ENCODE measurements at places on chromosomes 6 and 20. TPM values are rescaled to one million over a fixed set of nuclear protein-coding genes. Genes with fewer than 3 reads are reported as not detected.

DNA sequence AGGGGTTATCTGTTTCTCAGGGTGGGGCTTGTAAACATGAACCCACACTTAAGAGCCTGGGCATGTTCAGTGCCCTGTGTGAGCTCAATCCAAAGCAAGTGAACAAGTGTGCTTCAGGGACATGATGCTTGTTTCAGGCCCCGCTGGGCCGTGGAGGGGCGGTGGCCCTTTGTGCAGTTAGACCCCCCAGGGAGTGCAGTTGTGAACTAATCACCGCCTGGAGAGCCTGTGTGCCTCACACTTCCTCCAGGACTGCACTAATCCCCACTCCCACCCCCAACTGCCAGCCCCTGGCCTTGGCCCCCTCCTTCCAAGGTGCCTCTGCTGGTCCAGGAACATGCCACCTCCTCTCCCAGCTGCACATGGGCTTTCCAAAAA lies 58.1 kb downstream of the RREB1 start:
- DNase-seq, result no peak

- peak; percentile 35 for DNase-seq
Observed at GRCh38 chr6:81694855-81695254, 57.6 kb downstream of the TENT5A start.

GRCh38 chr20:44533928-44534327 lies 12.1 kb upstream of the SERINC3 start:
- DNase-seq, result no peak

DNA sequence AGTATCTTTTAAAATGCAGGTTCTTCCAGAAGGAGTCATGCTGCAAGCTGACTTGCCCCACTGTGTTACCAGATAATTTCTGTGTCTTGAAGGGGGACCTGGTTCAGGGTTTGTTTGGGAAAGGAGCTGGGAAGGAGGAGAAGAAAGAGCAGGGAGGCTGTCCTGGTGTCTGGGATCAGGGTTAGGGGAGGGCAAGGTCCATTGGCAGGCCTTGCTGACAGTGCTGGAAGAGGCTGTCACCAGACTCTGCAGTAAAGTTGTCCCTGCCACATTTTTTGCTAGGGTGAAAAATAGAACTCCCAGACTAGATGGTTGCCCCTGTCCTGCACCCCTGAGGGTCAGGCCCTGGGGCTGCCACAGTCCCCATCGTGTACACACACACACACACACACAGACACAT lies 14.9 kb downstream of the GLP1R start:
- no peak for DNase-seq

- DNase-seq, result no peak
Observed at GRCh38 chr20:48615871-48616270, 211.9 kb downstream of the PREX1 start.

DNA sequence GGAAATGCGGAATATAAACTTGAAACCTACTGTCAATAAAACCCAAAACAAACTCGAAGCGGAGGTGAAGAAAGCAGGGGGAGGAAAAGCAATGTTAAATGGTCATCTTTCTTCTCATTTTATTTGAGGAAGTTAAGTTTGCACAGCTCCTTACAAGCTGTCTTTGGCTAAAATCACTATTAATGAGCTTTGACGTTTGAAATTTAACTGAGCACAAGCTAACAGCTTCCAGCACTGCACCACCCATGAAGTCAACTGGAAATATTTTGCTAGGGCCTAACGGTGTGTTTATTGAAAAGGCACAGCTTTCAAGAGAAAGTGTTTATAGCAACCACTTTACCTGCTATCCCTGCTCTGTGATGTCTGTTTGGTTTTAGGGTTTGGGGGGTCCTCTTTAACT lies 103.8 kb downstream of the PKHD1 start:
- no peak for DNase-seq

GRCh38 chr6:76221525-76221924 lies 149.1 kb upstream of the IMPG1 start:
- no peak for DNase-seq

DNA sequence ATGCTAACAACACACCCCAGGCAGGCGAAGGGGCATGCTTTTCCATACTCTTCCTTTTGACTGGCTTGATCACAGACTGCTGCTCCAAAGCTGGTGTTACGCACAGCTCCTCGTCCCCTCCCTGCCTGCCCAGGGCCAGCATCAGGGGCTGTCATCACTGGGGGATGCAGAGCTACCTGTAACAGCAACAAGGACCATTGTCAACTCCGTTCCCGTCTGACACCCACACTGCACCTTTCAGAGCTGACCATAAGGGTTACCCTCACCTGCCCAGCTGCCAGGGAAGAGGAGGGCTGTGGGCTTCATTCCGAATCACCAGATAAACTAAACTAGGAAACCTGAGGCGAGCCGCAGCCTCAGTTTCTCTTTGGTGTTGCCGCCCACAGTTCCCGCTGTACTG lies 15.4 kb downstream of the NQO2 start:
- no peak for DNase-seq

- DNase-seq, result no peak
Observed at GRCh38 chr6:41061196-41061726, 8.3 kb downstream of the APOBEC2 start.

DNA sequence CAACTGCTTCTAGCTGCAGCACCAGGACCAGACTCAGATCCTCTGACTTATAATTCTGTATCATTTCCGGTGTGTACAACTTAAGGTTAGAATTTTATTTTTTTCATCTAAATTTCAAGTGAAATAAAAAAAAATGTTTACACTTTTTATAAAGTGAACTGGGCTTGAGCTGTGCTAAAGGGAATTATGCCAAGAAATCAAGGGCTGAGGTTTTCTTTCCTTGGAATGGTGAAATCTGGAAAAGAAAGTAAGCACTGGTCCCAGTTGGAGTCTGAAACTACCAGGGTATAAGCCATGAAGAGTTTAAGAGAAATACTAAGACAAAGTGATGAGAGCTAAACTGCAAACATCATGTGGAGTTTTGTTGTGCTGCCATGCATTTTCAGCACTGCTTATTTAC lies 21.7 kb upstream of the FYN start:
- DNase-seq, result peak; percentile 59

- no peak for DNase-seq
Observed at GRCh38 chr6:47016261-47016660, 25.9 kb downstream of the ADGRF1 start.

DNA sequence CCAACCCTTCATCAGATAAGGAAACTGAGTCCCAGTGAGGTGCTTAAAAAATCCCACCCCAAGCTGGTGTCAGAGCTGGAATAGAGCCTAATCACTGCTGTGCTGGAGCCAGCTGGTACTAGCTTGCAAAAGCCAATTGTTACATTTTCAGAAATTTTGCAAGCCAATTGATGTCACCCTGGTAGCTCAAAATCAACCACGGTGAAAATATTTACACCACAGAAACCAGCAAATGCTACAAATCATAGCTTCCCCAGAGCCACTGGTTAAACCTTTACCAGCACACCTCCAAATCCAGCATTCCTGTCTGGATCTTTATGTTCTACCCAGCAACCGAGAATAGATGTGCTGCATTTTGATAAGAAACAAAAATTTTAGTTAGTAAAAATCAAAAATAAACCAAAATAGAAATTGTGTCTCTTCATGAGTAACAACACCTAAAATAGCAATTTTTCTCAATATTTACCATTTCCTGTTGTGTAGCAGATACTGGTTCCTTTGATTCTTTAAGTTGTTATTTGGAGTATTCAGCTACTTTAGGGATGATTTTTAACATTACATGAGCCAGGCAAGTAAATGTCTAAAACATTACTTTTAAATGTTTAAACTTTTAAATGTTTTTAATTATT lies 7.2 kb upstream of the LCA5 start:
- peak; percentile 58 for DNase-seq

DNA sequence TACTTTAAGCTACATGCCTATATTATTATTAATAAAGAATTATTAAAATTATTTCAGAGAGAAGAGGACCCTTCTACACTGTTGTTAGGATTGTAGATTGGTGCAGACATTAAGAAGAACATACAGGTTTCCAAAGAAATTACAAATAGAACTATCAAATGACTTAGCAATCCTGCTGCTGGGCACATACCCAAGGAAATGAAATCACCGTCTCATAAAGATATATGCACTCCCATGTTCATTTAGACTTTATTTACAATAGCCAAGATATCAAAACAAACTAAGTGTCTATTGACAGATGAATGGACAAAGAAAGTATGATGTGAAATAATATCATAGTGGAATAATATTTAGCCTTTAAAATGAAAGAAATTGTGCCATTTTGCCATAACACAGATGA lies 687.7 kb upstream of the POU3F2 start:
- DNase-seq, result no peak

DNA sequence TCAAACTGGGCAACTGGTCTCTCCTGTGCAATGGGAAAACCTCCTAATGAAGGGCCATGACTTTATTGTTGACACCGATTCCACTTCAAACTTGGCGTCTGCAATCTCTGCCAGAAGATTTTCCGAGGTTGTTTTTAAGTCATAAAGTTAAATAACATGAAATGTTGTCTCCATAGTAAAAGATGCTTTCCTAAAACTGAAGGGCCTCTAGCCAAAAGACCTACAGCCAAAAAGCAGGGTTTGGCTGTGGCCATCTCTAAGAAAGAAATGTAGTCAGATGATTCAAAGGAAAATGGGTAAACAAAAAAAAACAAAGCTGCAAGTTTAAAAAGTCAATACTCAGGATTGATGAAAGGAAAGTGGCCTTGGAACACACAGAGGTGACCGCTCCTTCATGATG lies 14.1 kb downstream of the CD93 start:
- no peak for DNase-seq

DNA sequence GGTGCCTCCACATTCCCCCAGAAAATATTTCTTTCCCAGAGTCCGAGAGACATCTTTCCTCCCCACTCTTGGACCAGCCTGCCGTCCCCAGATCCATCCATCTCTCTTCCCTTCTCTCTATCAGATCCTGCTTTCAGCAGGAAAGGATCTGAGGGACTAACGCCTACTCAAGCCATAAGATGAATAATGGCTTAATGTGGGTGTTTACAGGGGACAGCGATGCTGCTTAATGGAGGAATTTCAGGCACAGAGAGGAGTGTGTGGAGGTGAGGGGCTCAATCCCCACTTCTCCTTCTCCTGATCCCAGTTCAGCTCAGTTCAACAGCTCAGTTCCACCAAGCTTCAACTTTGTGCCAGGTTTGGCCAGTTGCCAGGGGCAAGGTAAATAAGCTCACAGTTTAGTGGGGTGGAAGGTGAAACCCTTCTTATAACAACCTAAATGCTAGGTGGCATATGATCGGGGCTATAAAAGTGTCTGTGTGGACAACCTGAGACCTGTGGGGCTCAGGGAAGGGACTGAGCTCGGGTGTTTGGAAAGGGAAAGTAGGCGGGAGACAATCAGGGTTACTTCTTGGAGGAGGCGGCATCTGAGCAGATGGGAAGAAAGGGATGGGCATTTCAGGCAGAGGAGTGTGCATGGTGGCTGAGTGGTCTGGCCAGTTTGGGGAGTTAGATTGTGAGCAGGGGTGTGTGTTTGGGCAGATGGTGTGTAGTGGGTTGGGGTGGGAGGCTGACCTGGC lies 55.8 kb downstream of the CDH22 start:
- no peak for DNase-seq

DNA sequence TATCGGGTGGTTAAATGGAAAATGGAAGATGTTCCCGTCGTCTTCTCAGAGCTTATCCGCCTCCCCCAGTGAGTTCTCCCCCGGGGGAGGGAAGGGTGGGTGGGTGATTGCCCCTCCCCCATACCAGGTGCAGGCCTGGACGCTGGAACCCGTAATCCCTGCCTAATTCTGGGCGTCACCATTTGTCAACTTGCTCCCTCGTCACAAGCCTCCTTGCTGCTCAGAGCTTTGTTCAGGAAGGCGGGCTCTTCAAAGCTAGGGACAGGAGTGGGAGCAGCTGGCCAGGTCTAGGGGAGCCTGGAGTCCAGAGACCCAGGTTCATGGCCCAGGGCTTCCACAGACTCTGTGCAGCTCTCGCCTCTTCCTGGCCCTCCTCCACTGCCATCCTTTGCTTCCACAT lies 25.6 kb downstream of the CDH22 start:
- DNase-seq, result no peak

DNA sequence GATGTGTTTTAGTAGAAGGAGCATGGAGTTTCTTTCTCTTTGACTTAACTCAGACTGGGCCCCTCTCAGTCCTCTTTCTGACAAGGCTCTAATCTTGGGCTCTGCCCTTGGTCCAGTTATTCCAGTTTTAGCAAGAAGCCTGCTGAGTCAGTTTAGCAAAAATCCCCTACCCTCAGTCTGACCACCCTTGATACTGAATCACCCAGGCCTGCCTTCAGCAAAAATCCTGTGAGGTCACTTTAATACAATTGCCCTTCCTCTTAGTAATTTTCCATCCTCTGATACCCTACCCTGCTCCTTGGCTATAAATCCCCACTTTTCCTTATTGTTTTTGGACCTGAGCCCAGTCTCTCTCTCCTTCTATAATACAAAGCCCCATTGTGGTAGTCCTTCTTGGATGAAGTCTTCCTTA lies 326.7 kb upstream of the NOX3 start:
- DNase-seq, result peak; percentile 96

DNA sequence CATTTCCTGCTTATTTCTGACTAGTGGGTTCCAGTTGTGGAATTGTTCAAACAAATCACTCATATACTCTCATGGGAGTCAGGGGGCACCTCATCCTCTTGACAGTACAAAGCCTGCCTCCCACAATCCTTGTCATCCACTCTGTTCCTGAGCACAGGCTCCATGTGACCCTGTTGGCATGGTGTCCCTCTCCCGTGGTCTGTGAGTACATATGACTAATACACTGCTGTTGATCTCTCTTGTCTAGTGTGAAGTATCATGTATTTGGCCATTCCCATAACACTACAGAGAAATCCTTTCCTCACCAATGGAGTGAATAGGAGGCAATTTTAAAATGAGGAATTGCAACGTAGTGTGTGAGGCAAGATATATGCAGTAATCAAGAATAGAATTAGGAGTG lies 185.3 kb downstream of the OGFRL1 start:
- peak; percentile 90 for DNase-seq

GRCh38 chr6:156427345-156427744 lies 349.8 kb upstream of the ARID1B start:
- peak; percentile 63 for DNase-seq

DNA sequence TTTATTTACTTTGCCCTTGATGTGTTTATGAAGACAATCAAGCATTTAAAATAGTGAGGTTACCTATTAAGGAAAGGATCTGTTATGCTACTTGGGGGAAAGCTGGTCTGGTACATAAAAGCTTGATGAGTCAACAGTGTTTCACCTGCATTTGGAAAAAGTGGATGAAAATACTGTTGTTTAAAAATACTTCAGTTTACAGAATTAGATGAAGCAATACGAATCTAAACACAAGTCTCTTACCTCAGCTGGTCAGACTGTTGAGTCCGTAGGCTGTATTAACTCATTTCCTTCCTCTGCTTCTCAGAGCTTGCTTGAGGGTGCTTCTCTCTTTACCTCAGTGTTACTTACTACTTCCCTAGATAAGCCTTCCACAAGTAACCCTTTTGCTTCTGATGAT lies 36.1 kb downstream of the NKX2-4 start:
- no peak for DNase-seq

HACE1 gene
- 18.3 TPM for total RNA-seq

CLIC5 gene
- total RNA-seq, result not detected

WDR27 gene
- 19.9 TPM for total RNA-seq

SOX18 gene
- total RNA-seq, result not detected

ENPP5 gene
- total RNA-seq, result 5.3 TPM

KIF25 gene
- total RNA-seq, result not detected

ZNF133 gene
- 14.6 TPM for total RNA-seq

FKBP1C gene
- 0.33 TPM for total RNA-seq
